Activated CD8-positive, alpha-beta T cell treated with anti-CD3 and anti-CD28 coated beads, Interleukin-2, amount 10 ng/mL, durations not matched to agents 7 days and 5 days (primary cell): ENCODE measurements at places on chromosomes 6 and 20. TPM values are rescaled to one million over a fixed set of nuclear protein-coding genes. Genes with fewer than 3 reads are reported as not detected.

- no peak overlapping the region for H3K4me3 ChIP-seq
- H3K27me3 ChIP-seq = no peaks in the 10 kb centered on the region
- H3K36me3 ChIP-seq = no peaks in the 10 kb centered on the region
- no peak overlapping the region for H3K27ac ChIP-seq
Observed at GRCh38 chr6:64335195-64335594, 699.6 kb downstream of the PHF3 start.

- DNase-seq = no peak
- H3K4me3 ChIP-seq = no peak overlapping the region
- no peak overlapping the region for H3K27ac ChIP-seq
- no peaks in the 10 kb centered on the region for H3K4me1 ChIP-seq
- no peaks in the 10 kb centered on the region for H3K36me3 ChIP-seq
Observed at GRCh38 chr6:84282550-84282949, 55.1 kb upstream of the CEP162 start.

DNA sequence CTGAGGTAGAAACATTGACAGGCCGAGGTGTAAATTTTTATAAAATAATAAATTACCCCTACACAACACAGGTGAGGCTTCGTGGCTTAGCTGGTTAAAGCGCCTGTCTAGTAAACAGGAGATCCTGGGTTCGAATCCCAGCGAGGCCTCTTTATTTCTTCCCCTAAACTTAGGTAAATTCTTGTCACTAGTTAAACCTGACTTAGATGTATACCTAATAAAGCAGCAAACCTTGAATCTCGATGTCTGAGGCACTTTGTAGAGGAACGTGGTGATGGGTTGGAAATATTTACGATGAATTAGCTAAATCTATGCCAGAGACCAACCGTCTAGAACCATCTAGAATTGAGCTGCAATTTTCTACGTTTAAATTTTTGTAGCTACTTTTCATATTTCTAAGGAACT, 185.6 kb downstream of the OR2B2 start:
- H3K4me1 ChIP-seq = peaks cover 2% of the 10 kb centered on the region
- H3K36me3 ChIP-seq = no peaks in the 10 kb centered on the region
- no peak overlapping the region for H3K4me3 ChIP-seq
- no peak for DNase-seq
- H3K27me3 ChIP-seq = peaks cover 32% of the 10 kb centered on the region

- H3K27me3 ChIP-seq = peaks cover 14% of the 10 kb centered on the region
- H3K4me3 ChIP-seq = no peak overlapping the region
- H3K36me3 ChIP-seq = no peaks in the 10 kb centered on the region
Observed at GRCh38 chr6:7742223-7742785, 16.4 kb downstream of the BMP6 start.

DNA sequence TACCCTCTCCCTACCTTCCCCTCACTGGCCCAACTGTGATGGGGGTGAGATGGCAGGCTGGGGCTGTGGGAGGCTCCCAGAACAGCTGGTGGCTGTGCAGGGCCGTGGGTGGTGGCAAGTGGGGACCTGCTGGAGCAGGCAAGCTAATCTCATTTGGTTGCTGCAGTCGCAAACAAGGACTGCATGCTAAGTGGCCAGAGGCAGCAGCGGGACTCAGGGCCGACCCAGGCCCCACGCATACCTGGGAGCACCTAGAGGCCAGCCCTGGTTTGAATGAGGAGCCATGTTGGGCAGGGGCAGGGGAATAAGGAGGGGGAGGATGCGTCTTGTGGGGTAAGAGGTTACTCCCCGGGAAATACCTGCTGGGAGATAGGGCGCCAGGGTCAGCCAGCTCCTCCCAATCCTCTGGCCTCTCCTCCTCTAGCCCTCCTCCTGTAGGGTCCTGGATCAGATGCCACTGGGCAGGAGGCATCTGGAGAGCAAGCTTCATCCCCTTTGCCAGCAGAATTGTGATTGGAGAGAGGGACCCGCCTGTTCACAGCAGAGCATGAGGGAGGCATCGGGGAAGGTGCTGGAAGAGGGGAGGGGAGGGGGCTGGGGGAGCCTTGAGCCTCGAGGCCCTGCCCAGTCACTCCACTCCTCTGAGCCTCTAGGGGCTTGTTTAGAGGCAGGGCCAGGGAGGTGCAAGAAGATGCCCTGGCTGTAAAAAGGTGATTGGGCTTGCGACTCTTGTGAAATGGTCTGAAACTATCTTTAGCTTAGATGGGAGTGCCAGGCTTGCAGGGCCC, 24.3 kb upstream of the CDH22 start:
- no peak for DNase-seq
- H3K36me3 ChIP-seq = no peaks in the 10 kb centered on the region
- H3K4me1 ChIP-seq = no peaks in the 10 kb centered on the region
- peaks cover 13% of the 10 kb centered on the region for H3K27me3 ChIP-seq

DNA sequence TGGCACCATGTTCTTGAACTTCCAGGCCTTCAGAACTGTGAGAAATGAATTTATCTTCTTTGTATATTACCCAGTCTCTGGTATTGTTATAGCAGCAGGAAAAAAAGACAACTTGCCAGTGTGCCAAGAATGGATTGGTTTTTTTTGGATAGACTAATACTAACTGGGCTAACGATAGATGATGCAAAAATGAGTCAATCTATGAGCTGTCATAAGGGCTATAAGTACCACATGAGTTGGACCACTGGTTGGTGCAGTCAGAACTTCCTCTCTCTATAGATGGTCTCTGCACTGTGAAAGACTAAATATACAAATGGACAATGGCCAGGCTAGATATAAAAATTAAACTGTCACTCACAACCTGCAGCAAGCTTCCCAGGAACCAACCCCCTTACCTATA, 87.6 kb upstream of the COL21A1 start:
- H3K27me3 ChIP-seq = peaks cover 3% of the 10 kb centered on the region
- DNase-seq = no peak
- H3K4me3 ChIP-seq = no peak overlapping the region
- no peak overlapping the region for H3K27ac ChIP-seq
- no peaks in the 10 kb centered on the region for H3K4me1 ChIP-seq

- no peaks in the 10 kb centered on the region for H3K36me3 ChIP-seq
- no peaks in the 10 kb centered on the region for H3K27me3 ChIP-seq
- H3K27ac ChIP-seq = no peak overlapping the region
- no peaks in the 10 kb centered on the region for H3K4me1 ChIP-seq
Observed at GRCh38 chr6:163077134-163077533, 337.4 kb upstream of the QKI start.

GRCh38 chr20:25251019-25251418, 3.1 kb downstream of the PYGB start:
- peaks cover 7% of the 10 kb centered on the region for H3K36me3 ChIP-seq
- peaks cover 11% of the 10 kb centered on the region for H3K27me3 ChIP-seq
- no peak overlapping the region for H3K27ac ChIP-seq
- H3K4me1 ChIP-seq = peaks cover 45% of the 10 kb centered on the region
- H3K4me3 ChIP-seq = no peak overlapping the region

- peaks cover 28% of the 10 kb centered on the region for H3K27me3 ChIP-seq
- H3K27ac ChIP-seq = no peak overlapping the region
- DNase-seq = no peak
Observed at GRCh38 chr20:46269372-46269771, 38.9 kb downstream of the CDH22 start.

GRCh38 chr6:6407071-6407741, 86.7 kb upstream of the F13A1 start:
- H3K27me3 ChIP-seq = peaks cover 2% of the 10 kb centered on the region
- H3K4me1 ChIP-seq = no peaks in the 10 kb centered on the region
- H3K27ac ChIP-seq = no peak overlapping the region
- no peak overlapping the region for H3K4me3 ChIP-seq

DNA sequence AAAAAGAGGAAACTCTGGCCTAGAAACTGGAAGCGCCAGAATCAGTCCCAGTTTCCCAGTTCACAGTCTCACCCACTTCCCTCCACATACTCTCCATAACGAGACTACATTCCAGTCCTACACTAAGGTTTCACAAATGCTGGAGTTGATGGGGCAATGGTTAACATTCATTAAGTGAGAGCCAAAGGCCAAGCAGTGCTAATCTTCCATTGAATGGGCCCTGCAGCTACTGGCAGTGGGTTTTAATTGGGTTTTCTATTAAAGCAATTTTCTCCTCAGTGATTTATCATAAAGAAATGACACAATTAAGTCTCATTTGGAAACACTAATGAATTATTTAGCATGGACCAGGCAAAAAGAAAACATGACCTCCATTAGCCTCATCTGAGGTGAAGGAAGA, 20.8 kb upstream of the NRSN1 start:
- H3K4me1 ChIP-seq = no peaks in the 10 kb centered on the region
- H3K27ac ChIP-seq = no peak overlapping the region
- no peak for DNase-seq
- no peaks in the 10 kb centered on the region for H3K36me3 ChIP-seq
- no peaks in the 10 kb centered on the region for H3K27me3 ChIP-seq

PNPLA1 gene
- total RNA-seq = not detected

LSM14B gene
- 42.8 TPM for total RNA-seq

FAM162B gene
- not detected for total RNA-seq

TOX2 gene
- total RNA-seq = 0.31 TPM

CGAS gene
- 32.4 TPM for total RNA-seq

TNF gene
- 53.4 TPM for total RNA-seq

TCP11 gene
- total RNA-seq = not detected

GSTA2 gene
- not detected for total RNA-seq

RFX6 gene
- not detected for total RNA-seq

C6orf141 gene
- total RNA-seq = 0.26 TPM

PRRT1 gene
- 0.45 TPM for total RNA-seq
